Natural killer cell (primary cell): ENCODE measurements at places on chromosomes 4 and X. TPM values are rescaled to one million over a fixed set of nuclear protein-coding genes. Genes with fewer than 3 reads are reported as not detected.

The THAP9 gene
- total RNA-seq = 2.1 TPM

GRCh38 chr4:2075171-2075986 is 16.3 kb downstream of the NAT8L start:
- DNase-seq = no peak

GRCh38 chrX:70353514-70353913 is 63.6 kb downstream of the KIF4A start:
- DNase-seq = no peak

The EMCN gene
- not detected for total RNA-seq

The CXCL10 gene
- not detected for total RNA-seq

DNA sequence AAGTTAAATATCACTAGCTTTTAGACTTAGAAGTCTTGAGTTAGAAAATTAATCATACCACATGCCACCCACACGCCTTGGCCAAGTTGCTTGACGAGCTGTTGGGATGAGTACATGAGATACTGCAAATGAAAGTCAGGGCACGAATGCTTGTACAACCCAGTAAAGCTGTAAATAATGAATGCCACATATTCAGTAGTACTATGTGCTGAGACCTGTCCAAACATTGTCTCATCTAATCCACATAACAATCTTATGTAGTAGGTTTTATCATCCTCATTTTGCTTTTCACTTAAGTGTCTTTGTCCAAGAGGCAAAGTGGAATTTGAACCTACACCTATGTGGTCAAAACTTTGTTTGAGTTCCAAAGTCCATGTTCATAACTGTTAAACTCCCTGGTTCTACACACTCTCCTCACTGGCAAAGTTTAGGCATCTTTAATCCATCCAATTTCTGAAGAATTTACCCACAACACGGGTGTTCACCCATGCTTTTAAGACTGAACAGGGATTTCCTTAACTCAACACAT is 74.1 kb downstream of the LDB2 start:
- no peak for DNase-seq

The OTOP1 gene
- not detected for total RNA-seq

The CT47B1 gene
- not detected for total RNA-seq

- DNase-seq = no peak
Measured at GRCh38 chr4:94375364-94375763, 32.7 kb upstream of the HPGDS start.

The FANCB gene
- 9.3 TPM for total RNA-seq

DNA sequence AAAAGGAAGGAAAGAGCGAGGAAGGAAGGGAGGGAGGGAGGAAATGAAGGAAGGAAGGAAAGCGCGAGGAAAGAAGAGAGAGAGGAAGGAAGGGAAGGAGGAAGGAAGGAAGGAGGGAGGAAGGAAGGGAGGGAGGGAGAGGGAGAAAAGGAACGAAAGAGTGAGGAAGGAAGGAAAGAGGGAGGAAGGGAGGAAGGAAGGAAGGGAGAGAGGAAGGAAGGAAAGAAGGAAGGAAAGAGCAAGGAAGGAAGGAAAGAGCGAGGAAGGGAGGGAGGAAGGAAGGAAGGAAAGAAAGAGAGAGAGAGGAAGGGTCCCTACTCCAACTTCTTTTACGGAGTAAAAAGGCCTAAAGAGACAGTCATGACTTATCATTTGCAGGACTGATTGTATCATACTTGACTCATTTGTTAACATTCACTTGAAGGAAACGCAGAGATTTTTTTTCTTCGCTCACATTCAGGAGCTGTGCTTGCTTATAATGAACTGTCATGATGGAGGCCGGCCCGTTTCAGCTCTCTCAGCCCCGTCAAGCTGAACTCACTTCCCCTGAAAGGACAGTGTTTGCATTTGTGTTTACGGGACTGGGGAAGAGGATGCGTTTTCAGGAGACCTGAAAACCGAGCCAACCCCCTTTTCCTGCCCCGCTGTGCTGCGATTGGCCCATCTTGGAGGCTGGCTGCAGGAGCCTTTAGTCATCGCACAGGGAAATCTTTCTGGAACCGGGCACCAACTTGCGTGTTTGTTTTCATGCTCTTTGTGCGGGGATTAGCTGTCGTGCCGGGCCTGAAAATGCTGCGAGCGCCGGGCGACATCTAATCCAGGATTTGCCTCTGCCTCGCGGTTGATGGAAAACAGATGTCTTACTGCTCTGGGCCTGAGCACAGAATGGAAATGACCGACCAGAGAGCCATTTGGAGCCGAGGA is 17.8 kb downstream of the TRIM2 start:
- DNase-seq = peak; percentile 53

- peak; percentile 62 for DNase-seq
Measured at GRCh38 chr4:3192188-3192587, 56.8 kb upstream of the MSANTD1 start.

The LANCL3 gene
- 2.6 TPM for total RNA-seq

The HERC5 gene
- 19.4 TPM for total RNA-seq

The CENPU gene
- total RNA-seq = 10.3 TPM

- no peak for DNase-seq
Measured at GRCh38 chrX:37684973-37685372, 618 bp upstream of the XK start.

The SHROOM4 gene
- total RNA-seq = 0.05 TPM

- no peak for DNase-seq
Measured at GRCh38 chr4:82287720-82288119, 86.1 kb downstream of the HNRNPD start.

The SORBS2 gene
- total RNA-seq = 15.6 TPM

- no peak for DNase-seq
Measured at GRCh38 chr4:20044502-20044911, 207.2 kb upstream of the SLIT2 start.

The PNMA6F gene
- total RNA-seq = not detected

GRCh38 chr4:189293459-189293858 is 647.2 kb upstream of the FRG1 start:
- DNase-seq = no peak

The OGT gene
- 542 TPM for total RNA-seq

The FNIP2 gene
- 21.8 TPM for total RNA-seq

The TXK gene
- 338 TPM for total RNA-seq

DNA sequence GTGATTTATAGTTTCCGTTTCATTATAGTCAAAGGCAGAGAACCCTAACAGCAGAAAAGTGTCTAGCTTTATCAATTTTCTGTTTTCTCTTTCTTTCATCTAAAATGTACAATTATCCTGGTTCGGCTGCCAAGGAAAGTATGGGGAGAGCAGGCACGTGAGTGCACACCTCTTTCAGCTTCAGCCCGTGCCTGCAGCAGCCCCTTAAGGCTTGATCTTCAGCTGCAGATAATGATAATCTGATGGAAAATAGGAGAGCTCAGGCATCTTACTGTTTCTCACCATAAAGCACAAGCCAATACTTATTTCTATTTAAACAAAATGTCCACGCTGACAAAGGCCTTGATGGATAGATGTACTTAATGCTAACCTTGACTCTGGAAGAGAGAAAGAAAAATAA is 334.4 kb downstream of the UNC5C start:
- no peak for DNase-seq

DNA sequence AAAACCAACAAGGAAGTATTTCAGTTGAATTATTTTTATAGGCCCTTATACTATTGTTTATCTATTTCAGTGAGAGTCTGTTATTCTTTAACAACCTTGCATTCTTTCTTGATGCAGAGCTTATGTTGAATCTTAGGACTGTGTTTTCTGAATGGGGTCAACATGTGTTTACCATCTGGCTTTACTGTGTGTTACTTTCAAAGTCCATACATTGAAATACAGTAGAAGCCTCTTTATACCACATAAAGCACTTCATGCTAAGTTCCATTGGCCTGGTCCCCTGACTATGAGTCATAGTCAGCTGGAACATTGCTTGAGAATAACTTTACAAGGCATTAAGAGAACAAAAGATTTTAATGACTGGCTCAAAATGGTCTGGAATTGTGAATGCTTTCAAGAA is 152.6 kb downstream of the GASK1B start:
- no peak for DNase-seq

The DSPP gene
- not detected for total RNA-seq

DNA sequence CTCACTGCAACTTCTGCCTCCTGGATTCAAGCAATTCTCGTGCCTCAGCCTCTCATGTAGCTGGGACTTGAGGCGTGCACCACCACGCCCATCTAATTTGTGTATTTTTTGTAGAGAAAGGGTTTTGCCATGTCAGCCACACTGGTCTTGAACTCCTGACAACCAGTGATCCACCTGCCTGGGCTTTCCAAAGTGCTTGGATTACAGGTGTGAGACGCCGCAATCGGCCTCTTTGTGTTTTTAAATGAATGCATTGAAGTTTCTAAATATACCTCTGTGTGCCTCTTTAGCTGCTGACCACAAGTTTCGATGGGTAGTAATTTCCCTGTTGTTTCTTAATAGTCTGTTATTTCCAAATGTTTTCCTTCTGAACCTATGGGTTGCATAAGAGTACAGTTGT is 765.3 kb upstream of the GRIA3 start:
- no peak for DNase-seq

DNA sequence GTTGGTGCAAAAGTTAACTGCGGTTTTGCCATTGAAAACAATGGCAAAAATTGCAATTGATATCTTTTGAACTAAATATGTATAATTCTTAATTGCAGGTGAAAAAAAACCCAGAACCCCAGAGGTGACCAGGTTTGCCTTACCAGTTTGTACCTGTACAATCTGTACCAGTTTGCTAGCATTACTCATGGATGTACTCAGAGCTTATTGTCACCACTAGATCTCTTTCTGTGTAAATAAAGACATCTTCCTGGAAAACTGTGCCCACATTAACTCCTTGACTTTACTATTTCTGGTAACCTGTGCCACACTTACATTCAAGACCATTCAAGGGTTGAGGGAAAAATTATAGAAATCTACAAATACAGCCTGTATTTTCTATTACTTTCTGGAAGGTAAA is 139.7 kb downstream of the ELOVL6 start:
- DNase-seq = no peak

DNA sequence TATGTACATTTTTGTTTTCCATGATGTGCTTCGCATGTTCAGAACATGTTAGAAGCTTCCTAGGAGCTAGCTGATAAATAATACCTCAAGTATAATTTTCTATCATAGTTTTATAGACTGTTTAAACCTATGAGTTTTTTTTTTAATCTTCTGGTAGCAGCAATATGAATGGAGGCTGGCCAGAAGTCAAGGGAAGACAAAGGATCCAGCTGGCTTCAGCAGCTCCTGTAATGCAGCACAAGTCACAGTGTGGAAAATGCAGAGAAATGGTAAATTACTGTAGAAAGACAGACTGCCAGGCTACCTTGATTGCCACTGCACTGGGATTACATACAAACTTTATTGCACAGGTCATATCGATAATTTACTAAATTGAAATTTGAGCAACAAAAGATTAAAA is 537.9 kb downstream of the IQCM start:
- DNase-seq = no peak

- no peak for DNase-seq
Measured at GRCh38 chrX:10667143-10667542, 46.8 kb upstream of the MID1 start.

The HERC6 gene
- total RNA-seq = 18.0 TPM

GRCh38 chr4:87502580-87503238 is 26.5 kb downstream of the SPARCL1 start:
- DNase-seq = no peak

- DNase-seq = no peak
Measured at GRCh38 chr4:89922848-89923416, 28.3 kb downstream of the MMRN1 start.

DNA sequence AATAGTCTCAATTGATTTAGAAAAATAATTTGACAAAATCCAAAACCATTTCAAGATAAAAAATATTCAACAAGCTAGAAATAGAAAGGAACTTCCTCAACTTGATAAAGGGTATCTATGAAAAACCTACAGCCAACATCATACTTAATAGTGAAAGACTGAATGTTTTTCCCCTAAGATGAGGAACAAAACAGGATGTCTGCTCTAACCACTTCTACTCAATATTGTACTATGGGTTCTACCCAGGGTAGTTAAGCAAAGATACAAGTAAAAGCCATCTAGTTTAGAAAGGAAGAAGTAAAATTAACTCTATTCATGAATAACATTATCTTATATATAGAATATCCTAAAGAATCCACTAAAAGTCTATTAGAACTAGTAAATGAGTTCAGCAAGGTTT is 21.5 kb upstream of the SYTL5 start:
- DNase-seq = no peak

The EPHA5 gene
- not detected for total RNA-seq

The UGT2B17 gene
- total RNA-seq = not detected

The IQSEC2 gene
- 3.5 TPM for total RNA-seq

- no peak for DNase-seq
Measured at GRCh38 chrX:50838820-50839600, 25.0 kb upstream of the SHROOM4 start.

The ZDHHC15 gene
- not detected for total RNA-seq

- DNase-seq = no peak
Measured at GRCh38 chr4:77893451-77893850, 30.8 kb downstream of the MRPL1 start.

DNA sequence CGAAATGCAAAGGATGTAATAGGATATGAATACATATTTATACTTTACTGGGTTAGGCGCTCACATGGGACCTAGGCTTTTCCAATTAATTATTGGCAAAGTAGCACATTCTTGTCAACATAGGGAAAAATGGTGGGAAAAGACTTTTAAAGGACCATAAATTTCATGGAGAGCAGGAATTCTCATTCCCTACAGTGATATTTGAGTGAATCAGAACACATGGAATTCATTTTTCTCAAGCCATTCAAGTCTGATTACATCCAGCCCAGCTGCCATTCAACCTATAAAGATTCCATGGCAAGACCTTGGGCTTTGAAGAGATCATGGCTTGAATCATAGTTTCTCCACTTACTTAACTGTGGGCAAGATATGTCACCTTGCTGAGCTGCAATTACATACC is 150.4 kb downstream of the SOWAHB start:
- no peak for DNase-seq

The SLC39A8 gene
- 18.0 TPM for total RNA-seq

GRCh38 chrX:16137416-16138107 is 14.2 kb downstream of the GRPR start:
- no peak for DNase-seq

DNA sequence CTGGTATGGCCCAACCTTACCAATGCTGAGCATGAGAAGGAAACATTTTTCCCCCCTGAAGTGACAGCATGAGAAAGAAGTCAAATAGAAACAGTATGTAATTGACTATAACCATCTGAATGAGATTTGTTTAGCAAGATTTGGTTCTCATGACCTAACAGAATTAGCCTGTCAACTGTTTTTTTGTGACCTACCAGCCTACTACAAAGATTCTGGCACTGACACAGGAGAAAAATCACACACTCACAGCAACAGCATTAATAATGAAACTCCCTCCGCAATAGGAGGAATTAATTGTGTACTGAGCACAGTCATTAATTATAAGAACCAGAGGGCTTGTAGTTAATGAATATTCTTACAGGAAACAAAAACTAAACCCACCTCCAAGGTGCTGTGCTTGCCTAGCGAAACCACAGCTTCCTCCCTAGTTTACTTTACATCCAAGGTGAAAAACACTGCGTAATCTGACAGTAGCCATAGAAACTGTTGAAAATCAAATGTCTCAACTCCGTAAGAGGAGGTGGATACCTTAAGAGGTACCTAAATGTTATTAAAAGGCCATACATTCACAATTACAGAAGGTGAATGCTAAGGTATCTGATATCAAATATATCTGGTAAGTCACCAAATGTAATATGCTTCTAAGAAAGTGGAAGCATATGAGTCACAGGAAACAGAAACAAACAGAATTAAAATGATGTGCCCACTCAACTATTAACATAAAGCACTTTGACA is 34.9 kb downstream of the MMRN1 start:
- DNase-seq = no peak

The NALF2 gene
- not detected for total RNA-seq
